GM12864 (cell line): ENCODE measurements at places on chromosomes 12 and 14.

DNA sequence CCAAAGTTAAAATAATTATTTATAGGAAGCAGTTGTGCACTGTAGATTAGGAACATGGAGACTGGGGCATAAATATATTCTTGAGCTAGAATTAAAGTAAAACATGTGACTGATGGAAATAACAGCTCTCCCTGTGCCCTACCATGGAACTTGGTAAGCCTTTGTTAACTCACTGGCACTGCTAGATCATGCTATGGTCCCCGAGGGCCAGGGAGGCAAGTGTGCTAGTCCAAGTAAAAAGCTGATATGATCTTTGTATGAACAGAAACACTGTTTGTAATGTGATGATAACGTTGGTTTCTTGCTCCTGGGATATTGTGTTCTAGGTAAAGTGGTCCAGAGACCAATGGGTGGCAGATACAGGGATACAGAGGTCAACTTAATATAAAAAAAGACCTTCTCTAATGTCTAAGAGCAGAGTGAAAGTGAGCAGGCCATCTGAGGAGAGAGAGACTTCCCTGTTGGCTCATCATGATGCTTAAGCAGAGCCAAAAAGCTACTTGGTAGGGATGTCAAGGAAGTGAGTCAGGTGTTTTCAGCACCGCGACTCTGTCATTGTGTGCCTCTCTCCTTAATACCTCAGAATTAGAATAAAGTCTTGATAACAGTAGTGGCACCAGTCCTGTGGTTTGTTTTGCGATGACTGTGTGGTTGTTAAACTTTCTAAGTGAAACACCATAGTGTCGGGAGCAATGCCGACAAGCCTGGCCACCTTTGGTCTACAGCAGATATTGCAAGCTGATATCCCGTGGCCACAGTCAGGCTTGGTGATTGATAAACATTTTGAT lies 27.6 kb downstream of the BICD1 start:
- DNase-seq, result peak; percentile 68

DNA sequence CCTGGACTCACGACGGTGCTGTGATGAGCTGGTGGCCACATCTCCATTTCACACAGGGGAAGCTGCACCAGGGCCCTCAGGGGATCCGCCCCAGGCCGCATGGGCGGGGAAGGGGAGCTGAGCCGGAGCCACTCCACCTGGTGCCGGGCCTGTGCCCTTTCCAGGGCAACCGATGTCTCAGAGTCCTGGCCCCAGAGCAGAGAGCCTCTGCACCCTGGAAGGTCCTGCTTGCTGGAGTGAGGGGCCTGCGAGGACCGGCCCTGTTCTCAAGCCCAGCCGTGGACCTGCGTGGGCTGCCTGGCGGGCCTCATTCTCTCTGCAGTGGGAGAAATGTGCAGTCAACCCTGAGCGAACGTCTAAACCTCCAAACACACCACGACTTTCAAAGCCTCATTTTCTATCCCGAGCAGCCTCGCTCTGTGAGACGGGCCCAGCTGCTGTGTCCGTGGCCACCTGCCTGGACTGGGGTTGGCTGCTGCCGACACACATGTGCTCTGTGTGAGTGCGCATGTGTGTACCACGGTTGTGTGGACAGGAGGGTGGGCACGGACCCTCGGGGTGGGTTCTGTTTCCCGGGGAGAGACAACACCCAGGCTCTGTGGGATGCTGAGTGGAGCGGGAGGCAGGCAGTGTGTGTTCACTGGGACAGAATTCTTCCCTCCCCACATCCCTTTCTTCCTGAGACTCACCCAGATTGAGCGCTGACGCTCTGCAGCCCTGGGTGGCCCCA lies 163.5 kb downstream of the KIF26A start:
- DNase-seq, result no peak

- DNase-seq, result no peak
Measured at GRCh38 chr14:63465347-63465746, 77.8 kb downstream of the PPP2R5E start.

- no peak for DNase-seq
Measured at GRCh38 chr14:45089813-45090212, 5.9 kb downstream of the PRPF39 start.

DNA sequence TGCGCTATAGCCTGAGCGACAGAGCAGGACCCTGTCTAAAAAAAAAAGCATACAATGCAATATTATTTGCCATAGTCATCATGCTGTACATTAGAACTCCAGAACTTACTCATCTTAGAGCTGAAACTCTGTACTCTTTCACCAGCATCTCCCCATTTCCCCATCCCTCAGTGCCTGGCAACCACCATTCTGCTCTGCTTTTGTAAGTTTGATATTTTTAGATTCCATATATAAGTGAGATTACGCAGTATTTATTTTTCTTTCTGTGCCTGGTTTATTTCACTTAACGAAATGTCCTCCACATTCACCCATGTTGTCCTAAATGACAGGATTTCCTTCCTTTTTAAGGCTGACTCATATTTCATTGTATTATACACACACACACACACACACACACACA lies 121.8 kb downstream of the BBS10 start:
- no peak for DNase-seq

DNA sequence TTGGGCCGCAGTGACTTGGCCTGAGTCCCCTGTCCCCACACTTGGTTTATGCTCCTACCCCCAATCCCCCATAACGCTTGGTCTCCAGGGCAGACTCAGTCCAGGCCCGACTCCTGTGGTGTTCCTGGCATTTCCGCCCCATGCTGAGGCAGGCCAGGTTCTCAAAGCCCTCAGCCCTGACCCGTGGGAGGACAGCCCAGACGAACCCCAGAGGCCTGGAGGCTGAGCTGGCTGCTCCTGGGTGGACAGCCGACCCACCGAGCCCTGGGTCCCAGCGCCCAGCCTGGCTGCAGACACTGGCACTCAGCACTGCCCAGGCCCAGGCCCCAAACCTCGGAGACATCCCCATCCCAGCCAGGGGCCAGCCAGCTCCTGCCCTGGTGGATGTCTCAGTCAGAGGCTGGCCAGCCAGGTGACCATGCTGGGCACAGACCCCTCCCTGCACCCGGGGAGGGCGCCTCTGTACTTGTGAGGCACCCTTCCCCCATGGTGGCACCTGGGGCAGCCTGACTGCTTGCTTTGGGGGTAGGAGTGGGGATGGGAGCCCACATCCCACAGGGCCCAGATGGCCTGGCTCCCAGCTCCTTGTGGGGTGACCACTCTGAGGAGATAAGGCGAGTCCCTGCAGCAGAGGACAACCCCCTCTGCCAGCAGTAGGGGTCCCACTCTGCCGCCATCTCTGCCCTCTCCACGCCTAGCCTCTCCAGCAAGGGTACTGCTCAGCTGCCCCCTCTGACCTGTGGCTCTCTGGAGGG lies 1.4 kb downstream of the PLD4 start:
- no peak for DNase-seq

GRCh38 chr14:76786601-76787000 lies 25.3 kb downstream of the VASH1 start:
- DNase-seq, result no peak

- no peak for DNase-seq
Measured at GRCh38 chr12:50571786-50572185, 67.0 kb downstream of the DIP2B start.

- DNase-seq, result no peak
Measured at GRCh38 chr12:94025756-94026155, 122.6 kb upstream of the PLXNC1 start.
